ENCODE measurements at places on chromosomes 6 and 20.

DNA sequence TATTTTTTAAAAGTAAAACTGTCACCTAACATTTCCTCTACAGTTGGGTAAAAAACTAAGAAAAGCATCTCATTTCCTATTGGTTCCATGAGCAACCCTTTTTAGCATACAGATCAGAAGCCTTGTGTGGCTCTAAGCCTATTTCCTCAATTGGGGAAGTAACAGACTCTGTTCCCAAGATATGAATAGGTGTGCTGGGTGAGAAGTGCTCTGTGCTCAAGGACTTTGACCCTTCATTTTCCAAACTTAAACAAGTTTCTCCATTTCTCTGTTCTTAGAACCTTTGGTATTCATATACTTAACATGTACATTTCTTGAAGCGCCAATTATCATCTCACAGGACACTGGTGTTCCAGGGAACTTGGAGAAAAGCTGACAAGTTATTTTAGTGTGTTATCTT lies 24.1 kb downstream of the CARMIL1 start:
- DNase-seq, result no peak

DNA sequence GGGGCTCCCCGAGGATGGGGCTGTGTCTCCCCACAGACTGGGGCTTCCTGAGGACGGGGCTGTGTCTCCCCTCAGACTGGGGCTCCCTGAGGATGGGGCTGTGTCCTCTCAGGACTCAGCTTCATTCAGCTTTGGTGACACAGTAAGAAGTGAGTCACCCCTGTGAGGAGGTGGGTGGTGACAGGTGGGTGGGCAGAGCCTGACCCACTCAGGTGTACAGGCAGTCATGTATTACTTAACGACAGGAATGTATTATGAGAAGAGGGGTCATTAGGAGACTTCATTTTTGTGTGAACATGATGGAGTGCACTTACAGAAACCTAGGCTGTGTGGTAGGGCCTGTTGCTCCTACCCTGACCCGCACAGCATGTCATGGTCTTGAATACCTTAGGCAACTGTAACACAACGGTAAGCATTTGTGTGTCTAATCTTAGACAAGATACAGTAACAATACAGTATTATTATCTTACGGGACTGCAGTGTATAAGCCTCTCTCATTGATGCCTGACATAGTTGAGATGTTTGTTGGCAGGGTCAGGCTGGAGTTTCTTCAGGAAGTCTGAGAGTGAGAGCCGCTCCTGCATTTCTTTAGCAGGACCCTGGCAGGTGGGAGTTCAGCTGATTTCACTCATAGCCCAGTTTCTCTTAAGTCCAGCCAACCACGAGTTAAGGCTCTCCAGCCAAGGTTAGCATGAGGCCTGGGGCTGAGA lies 10.9 kb upstream of the PGC start:
- DNase-seq, result no peak

DNA sequence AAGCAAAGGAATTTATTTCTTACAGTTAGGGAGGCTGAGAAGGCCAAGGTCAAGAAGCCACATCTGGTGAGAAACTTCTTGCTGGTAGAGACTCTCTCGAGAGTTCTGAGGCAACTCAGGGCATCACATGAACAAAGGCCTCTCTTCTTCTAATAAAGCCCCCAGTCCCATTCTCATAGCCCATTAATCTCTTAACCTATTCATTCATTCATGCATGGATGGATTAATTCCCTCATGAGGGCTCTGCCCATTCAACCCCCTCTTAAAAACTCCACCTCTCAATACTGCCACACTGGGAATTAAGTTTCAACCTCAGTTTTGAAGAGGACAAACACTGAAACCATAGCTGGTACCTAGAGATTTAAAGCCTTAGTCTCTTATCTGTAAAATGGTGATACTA lies 217.9 kb upstream of the SPTLC3 start:
- DNase-seq, result no peak

DNA sequence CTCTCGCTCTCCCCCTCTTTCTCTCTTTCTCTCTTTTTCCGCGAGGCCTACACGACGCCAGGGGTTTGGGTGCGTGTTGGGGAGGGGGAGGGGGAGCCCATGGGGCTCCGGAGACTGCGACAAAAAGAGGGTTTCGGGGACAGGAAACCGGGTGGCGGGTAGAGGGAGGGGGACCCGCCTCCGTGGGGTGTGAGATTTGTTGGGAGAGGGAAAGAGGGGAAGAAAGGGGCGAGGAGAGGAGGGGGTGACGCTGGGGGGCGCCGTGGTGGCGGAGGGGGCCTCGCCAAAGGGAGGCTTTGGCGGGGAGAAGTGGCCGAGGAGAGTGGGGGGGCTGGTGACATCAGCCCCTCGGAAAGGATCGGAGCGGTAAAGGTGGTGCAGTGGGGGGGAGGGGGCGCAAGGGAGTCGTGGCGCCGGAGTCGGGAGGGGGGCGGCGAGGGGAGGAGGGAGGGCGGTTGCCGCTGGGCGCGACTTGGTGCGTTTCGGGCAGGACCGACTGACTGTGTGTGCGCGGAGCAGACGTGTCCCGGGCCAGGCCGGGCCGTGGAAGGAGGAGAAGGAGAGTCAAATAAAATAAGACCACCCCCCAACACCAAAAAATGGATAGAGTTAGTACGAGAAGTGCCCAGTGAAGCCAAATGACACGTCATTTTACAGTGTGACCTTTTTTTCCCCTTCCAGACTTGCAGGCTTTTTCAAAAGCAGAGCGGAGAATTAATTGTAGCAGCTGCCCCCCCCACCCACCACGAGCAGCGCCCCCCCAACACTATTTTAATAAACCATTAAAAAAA lies 39.8 kb downstream of the GNAS start:
- DNase-seq, result peak; percentile 66

DNA sequence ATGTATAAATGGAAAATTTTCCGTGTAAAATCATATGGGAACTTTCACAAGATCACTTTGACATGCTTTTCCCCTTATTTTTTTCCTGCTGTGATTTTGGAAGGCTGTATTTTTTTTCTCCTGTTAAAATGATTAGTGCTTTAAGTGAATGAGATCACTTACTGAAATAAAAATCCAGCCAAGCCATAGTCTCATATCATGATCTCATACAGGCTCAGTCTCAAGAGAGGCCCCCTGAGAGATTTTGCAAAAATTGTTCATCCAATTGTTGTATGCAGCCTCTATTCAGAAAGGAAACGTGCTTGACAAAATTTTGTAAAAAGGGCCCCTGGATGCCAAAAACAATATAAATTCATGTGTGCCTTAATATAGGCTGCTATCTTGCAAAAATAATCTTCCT lies 528.2 kb downstream of the HDGFL1 start:
- DNase-seq, result no peak

DNA sequence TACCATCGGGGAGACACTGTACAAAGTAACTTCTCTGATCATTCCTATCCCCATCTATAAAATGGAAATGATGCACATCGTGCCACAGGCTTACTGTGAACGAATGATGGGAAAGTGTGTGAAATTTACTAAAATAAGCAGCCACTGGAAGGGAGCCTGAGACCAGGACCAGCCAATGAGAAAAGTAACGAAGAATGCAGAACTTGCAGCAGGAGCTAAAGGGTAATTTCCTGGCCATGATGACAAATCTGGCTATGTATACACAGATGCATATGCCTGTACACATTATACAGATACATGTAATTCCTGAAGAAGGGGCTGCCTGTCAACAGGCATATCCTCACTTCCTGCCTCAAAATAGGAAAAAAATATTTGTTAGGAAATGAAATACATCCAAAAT lies 47.4 kb downstream of the GMDS start:
- DNase-seq, result no peak

DNA sequence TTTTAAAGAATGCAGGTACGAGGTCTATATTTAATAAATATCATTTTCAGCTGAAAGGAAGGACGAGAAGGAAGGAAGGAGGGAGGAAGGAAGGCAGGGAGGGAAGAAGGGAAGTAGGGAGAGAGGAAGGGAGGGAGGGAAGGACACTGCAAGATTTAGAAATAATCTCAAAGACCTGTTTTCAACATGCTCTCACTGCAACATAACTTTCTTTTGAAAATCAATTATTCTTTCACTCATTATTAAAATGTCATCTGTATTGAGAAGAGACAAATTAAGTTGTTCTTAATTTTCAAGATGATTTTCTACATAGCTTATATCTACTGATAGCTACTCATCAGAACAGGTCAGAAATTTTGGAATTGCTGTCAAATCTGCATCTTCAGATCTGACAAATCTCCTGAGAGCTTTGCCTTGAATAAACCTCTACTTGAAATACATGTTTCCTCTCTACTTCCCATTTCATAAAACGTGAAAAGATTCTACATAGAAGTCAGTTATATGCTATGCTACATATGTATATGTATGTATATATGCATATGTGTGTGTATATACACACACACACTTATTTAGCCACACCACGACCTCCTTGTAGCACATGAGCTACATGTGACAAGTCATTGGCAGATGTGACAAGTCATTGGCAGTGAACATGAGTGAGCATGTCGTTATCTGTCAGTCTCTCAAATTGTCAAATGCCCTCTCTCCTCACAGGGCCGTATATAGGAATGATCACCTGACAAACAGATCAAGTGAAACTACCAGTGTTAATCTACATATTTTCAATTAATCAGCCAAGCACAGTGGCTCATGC lies 241.6 kb downstream of the LY86 start:
- DNase-seq, result no peak

DNA sequence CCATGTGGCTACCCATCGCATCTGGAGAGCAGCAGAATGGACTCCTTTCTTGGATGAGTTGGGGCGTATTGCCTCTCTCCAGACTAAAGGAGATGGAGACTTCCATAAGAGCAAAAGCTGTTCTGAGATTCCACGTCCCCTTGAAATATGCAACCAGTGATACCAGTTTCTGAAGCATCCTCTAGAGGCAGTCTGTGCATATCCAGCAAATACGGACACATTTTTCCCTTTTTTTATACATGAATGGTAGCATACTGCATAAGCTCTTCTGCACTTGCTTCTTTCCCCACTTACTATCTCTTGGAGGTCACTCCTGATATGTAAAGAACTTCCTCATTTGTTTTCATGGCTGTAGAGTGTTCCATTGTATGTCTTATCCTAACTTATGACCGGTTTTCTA lies 34.6 kb downstream of the TAF8 start:
- no peak for DNase-seq

DNA sequence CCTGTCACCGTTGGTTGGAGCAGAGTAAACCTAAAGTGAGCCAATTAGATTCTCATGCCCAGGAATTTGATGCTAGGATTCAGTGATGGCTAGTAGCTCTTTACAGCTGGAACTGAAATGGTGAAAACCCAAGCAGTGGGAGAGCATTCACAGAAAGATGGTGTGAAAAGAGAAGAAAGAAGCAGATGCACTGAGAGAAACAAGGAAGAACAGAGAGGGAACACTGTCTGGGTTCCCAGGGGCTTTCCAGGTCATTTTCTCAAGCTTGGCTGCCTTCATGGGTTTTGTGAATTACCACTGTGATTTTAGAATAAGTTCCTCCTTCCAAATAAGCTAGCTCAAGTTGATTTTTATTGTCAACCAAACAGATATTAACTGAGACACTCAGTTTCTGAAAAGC lies 104.1 kb upstream of the AKIRIN2 start:
- DNase-seq, result no peak

Measured in T-helper 2 cell (primary cell).